ENCODE measurements at places on chromosomes 16 and 17.

- DNase-seq, result no peak
These were observed 17.0 kb upstream of the CCL13 start for GRCh38 chr17:34339138-34339770.

DNA sequence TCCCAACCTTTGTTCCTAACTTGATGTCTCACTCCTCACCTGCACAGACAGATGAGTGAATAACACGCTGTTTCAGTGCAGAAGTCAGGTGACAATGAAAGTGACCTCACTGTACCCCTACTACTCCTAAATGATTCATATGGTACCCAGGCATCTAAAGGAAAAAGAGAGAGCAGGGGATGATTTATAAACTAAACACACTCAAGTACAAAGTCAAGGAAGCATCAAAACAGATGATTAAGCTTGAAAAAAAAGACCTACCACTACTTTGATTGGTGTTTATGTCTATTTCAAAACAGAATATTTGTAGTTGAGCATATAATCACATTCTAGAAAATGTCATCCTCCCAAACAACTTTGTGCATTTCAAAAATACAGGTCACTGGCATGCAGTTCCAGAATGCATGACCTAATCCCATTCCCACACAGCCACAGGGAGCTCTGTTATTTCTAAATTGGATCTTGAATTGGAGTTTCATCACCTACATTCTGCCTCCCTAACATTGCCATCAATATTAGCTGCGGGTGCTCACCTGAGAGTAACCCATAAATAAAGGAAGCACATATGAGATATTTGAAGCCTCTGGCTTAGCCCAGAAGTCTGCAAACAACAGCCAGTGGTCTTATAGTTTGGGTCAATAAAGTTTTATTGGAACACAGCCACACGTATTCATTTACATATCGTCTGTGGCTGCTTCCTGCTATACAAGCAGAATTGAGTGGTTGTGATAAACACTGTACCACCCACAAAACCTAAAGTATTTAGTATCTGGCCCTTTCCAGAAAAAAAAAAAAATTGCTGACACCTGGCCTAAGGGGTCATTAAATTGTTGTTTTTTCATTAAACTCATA, 14.0 kb downstream of the HS3ST3A1 start:
- no peak for DNase-seq

GRCh38 chr17:73271072-73271471, 9.4 kb upstream of the CPSF4L start:
- DNase-seq, result peak; percentile 28

GRCh38 chr16:73771196-73772064, 525.2 kb upstream of the PSMD7 start:
- no peak for DNase-seq

- DNase-seq, result no peak
These were observed 81.7 kb upstream of the FAM20A start for GRCh38 chr17:68682903-68683302.

- no peak for DNase-seq
These were observed 3.4 kb upstream of the SSH2 start for GRCh38 chr17:29933379-29933778.

DNA sequence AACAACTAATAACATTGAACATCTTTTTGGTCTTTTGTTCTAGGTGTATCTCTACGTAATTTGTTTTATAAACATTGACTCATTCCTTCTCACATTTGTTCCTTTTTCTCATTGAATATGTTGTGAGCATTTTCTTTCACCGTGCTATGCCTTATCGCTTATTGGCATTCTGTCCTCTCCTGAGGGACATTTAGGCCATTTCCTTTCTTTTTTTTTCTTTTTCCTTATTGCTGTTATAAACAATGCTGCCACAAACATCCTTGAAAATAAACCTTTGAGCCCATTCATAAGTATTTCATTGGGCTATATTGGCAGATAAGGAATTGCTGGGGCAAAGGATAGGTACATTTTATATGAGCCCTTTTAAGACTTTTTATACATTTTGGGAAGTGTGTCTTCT, 32.4 kb downstream of the WSCD1 start:
- DNase-seq, result no peak

- no peak for DNase-seq
These were observed 8.7 kb downstream of the ENDOV start for GRCh38 chr17:80423536-80424225.

- no peak for DNase-seq
These were observed 19.5 kb upstream of the C16orf78 start for GRCh38 chr16:49354101-49354500.

DNA sequence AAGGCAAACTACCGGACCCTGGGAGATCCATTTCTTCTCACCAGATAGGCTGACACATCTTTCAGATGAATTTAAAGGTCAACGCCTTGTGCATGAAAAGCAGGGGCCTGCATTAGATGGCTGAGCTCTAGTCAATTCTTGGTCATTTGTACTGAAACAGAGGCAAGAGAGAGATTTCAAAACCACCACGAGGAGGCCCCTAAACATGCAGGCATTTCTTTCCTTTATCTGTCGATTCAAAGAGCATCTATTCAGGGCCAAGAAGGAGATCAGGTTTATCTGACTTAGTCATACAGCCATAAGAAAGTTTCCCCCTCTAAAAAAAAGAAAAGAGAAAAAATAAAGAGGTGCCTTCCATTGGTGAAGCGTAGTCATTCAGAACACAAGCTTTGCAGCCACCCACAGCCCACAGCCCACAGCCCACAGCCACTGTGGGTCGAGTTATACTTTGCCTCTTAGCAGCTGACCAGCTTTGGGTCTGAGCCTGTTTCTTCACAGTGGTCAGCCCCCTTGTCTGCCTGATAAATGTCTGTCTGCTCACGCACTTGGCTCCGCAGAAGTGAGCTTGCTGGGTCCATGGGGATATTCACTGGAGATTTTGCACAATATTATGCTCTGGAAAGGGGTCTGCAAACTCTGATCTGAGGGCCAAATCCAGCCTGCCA, 207.5 kb downstream of the CDH13 start:
- no peak for DNase-seq

GRCh38 chr16:79592186-79592585, 8.4 kb downstream of the MAF start:
- DNase-seq, result no peak

DNA sequence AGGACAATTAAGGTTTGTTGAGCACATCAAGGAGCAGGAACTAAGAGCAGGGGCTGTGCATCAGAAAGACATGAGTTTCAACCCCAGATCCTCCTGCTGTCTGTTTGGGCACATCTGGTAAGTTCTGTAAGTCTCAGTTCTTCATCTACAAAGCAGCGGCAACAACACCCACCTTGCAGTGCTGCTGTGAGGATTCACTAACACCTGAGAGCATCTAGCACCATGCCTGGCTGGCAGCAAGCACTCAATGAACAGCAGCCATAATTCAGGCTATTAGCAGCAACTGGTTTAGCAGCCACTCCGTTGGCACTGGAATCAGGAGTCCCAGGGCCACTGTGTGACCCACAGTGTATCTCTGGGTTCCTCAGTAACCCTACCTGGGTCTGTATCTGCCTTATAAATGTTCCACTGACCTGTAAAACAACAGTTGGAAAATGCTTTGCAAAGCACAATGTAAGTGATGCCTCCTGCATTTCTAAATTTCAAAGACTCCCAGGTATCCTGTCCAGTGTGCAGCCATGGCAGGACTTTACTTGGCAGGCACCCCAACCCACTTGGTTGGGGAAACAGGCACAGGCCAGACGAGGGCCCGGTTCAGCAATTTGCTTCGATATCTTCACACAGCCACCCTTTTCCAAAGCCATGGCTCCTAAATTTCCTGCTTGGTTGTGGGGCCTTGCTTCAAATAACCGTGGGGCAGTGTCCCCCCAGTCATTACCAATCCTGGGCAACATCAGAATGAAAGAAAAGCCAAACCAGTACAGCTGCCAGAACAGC, 4.2 kb downstream of the ST3GAL2 start:
- DNase-seq, result no peak

GRCh38 chr17:42200706-42201457, 6.6 kb upstream of the GHDC start:
- DNase-seq, result no peak

Data from inflammatory macrophage treated with lipopolysaccharide for 4 hours (primary cell).